ENCODE measurements at places on chromosomes 1 and 21.

DNA sequence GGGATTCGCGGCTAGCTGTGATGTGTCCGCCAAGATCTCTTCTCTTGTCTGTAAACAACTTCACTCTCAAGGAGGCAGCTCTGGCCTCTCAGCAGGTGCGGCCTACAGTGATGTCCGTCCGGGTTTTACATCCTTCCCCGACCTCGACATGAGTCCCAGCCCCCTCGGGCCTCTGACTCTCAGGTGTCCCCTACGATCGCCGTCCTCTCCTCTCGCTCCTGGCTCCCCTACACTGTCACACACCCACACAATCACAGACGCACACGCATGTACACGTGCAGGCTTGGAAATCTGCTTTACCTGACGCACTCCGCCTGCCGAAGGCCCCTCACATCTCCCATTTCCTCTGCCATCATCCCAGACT, 797 bp upstream of the RSPH1 start:
- no peak for DNase-seq

GRCh38 chr1:177525176-177525575, 354.4 kb downstream of the BRINP2 start:
- DNase-seq = no peak

DNA sequence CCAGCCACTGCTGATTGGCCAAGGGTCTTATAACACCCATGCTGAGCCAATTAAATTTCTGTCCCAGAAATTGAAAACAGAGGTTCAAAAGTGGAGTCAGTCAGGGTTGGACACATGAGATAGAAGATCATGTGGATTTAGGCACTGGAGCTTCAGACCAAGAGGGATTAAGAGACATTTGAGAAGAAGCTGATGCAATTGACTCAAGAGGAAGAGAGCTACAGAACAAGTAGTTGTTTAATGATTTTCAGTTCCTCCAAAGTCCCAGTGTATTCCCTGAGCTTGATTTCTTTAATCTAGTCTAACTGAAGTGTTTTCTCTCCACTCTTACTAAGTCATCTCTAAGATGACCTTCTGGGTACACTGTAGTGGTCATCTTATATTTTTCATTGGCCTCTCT, 227.1 kb downstream of the DUSP10 start:
- no peak for DNase-seq

DNA sequence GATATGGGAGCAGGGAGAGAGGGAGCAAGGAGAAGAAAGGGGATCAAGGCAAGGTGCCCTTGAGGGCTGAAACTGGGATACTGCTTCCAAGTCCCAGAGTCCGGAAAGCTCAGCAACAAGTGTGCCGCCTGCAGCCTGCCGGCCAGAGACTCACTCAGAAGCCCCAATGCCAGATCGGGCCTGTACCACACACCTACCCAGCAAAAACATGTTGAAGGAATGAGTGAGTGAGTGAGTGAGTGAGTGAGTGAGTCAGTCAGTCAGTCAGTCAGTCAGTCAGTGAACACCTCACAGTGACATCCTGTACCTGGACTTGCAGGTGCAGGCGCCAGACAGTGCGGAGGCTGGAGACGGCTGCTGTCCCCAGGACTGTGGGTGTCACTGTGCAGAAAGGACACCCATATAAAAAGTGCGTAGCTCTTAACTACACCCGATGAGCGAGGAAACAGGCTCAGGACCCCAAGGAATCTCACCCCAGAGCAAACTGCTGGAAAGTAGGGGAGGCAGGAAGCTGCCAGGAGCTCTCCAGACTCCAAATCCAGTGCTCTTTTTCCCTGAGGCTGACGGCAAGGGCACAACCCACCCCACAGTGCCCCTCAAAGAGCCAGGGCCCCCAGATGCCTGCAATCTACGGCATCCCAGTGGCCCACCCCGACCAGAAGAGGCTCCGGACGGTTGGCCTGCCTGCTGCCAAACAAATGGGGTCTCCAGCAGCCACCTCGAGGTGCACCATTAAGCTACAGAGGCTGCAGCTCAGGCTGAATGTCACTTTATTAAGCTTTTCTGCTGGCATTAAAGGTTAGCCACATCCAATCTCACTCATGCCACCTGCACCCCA, 261.7 kb downstream of the NPHP4 start:
- DNase-seq = no peak

DNA sequence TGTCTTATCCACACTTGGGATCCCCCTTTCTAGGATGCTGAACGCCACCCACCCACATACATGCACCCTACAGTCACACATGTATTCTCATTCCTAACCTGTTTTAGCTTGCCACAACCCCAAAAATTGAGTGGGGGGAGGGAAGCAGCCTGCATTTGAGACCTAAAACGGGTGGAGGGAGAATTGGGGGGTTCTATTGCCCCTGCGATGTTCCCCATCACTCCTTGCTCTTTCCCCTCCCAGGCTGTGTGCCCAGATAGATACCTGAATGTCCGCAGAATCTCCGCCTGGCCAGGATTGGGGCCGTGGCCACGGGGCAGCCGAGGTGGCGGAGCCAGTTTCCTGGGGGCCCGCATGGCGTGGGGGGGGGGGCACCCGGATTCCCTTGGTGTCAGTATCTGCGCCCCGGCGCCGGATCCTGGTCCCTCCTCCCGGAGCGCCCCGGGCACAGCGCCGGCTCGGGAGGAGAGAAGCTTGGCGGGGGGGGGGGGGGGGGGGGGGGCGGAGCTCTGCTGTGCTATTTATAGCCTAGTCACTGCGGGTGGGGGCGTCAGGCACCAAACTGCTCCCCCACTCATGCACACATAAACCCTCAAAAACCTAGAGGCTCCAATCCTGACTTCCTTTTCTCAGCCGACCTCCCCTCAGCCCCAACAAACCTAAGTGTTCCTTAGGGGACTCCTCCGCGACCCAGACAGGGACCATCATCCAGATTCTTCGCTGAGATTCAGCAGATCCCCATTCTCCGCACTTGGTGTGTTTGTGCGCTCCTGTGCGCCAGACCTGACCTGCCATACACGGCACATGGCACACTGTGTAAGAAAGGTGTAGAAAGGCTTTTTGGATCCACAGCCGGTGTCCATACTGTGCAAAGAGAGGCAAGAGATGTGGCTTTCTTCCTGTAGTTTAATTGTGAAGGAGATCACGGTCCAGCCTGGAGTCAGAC, 1.9 kb downstream of the ANKRD34A start:
- DNase-seq = peak; percentile 71

GRCh38 chr1:9233241-9233941, 1.2 kb upstream of the H6PD start:
- DNase-seq = no peak

GRCh38 chr1:178918955-178919354, 48.1 kb upstream of the ANGPTL1 start:
- DNase-seq = no peak

DNA sequence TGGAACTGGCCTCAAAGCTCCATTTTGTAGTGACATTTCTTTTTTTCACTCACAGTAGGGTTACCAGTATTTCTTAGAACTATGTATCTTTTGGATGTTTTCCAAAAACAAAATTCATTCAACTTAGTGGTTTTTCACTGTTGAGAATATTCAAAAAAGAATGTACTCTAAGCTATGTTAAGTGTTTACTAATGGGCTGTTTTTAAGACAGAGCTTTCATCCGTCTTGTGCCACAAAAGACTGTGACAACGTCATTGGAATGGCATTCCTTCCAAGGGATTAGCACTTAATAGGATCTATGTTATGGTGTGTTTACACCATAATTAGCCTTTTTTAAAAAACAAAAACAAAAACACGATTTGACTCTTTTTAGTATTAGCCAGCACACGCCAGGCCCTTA, 66.8 kb downstream of the TTC3 start:
- no peak for DNase-seq

- peak; percentile 70 for DNase-seq
Measured at GRCh38 chr1:202860744-202861419, 28.1 kb downstream of the RABIF start.

GRCh38 chr1:18419113-18419844, 61.5 kb upstream of the KLHDC7A start:
- DNase-seq = no peak

GRCh38 chr1:186775881-186776560, 52.7 kb upstream of the PLA2G4A start:
- DNase-seq = no peak

DNA sequence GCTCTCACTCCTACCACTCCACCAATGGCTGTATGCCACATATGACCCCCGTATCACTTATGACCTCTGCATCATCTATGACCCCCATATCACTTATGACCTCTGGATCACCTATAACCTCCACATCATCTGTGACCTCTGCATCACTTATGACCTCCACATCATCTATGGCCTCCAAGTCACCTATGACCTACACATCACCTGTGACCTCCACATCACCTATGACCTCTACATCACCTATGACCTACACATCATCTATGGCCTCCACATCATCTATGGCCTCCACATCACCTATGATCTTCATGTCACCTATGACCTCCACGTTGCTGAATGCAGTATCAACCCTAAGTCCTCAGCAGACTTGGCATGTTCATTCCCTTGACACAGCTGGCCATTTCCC, 271.2 kb downstream of the MATN1 start:
- no peak for DNase-seq

- no peak for DNase-seq
Measured at GRCh38 chr21:34701726-34702125, 32.9 kb downstream of the CLIC6 start.

DNA sequence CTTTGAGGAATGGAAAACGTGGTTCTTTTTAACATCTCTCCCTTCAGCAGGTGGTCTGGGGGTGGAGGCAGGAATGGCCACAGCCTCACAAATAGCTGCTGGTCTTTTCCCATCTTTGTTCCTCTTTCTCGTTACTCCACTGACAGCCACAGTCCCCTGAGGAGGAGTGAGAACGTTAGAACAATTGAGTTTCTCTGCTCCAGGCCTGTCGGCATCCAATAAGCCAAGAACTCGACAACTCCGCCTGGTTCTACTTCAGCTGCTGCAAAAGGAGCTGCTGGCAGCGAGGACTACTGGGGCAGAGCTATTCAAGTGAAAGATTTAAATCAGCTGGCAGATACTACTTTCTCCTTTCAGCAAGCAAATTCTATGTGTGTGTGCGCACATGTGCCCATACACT, 169.5 kb upstream of the GALNT2 start:
- DNase-seq = no peak

Measured in activated CD8-positive, alpha-beta memory T cell treated with anti-CD3 and anti-CD28 coated beads, Interleukin-2, amount 50 U/mL, for 48 hours (primary cell).